Fibroblast of the aortic adventitia (primary cell): ENCODE measurements at places on chromosomes 4 and X.

GRCh38 chr4:117488692-117489091 lies 403.3 kb upstream of the TRAM1L1 start:
- no peak for DNase-seq

- DNase-seq, result peak; percentile 68
Observed at GRCh38 chrX:55489314-55490009, at the start of gene USP51. USP51 (minus strand) TSS chrX:55489848; CDS start chrX:55488939, 909 bp downstream.

DNA sequence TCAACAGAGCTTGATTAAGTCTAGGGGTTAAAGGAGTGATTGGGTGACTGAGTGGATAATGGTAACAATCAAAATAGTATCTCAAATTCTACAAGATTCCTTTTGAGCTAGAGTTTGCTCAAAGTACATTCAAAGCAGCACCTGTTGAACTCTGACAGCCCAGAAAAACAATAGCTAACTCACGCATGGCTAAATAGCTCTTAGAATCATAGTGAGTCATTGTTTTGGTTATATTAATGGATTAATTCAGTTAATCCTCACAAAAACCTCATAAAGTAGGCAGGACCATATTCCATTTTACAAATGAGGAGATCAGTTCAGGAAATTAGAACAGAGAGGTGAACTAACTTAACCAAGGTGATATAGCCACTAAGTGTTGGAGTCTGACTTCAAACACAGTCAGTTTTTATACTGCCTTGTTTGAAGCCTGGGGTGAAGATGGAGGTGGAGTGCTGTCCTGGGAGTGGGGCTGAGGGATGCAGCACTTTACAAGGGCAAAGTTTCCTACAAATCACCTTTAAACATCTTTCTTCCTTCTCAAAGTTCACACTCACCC lies 35.9 kb upstream of the PPM1K start:
- no peak for DNase-seq

DNA sequence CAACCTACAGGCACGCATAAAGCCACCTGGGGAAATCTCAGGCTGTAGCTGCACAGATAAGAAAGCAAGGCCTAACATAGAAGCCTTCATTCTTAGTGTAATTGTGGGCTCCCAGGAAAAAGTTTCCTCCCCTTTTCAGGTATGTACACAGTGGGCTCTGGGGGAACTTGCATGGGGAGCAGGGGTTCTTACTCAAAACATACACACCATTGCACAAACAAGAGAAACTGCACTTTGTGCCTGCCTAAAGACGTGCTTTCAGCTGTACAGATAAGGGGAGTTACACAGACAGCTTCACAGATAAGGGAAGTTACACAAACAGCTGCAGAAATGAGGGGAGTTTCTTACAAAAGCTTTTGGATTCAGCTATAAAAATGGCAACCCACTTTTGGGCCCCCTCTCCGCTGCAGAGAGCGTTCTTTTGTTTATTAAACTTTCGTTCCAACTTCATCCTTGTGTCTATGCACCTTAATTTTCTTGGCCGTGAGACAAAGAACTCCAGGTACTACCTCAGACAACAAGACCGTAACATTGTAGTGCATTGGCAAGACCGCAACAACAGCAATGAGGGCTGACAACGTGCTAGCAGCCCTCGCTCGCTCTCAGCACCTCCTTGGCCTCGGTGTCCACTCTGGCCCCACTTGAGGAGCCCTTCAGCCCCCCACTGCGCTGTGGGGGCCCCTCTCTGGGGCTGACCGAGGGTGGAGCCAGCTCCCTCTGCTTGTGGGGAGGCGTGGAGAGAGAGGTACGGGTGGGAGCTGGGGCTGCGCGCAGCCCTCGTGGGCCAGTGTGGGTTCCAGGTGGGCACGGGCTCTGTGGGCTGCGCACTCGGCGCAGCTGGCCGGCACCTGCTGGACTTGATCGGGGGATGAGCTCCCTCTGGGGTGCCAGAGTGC lies 317.5 kb downstream of the RAPGEF2 start:
- DNase-seq, result no peak

GRCh38 chr4:97073194-97073593 lies 1070.1 kb downstream of the STPG2 start:
- no peak for DNase-seq

GRCh38 chr4:8215641-8216442 lies 16.8 kb downstream of the SH3TC1 start:
- DNase-seq, result no peak

GRCh38 chrX:131762802-131763234 lies 218.9 kb downstream of the OR13H1 start:
- DNase-seq, result peak; percentile 92

GRCh38 chr4:6258026-6258360 lies 11.7 kb upstream of the WFS1 start:
- DNase-seq, result no peak

GRCh38 chr4:77917075-77917474 lies 54.4 kb downstream of the MRPL1 start:
- DNase-seq, result no peak

DNA sequence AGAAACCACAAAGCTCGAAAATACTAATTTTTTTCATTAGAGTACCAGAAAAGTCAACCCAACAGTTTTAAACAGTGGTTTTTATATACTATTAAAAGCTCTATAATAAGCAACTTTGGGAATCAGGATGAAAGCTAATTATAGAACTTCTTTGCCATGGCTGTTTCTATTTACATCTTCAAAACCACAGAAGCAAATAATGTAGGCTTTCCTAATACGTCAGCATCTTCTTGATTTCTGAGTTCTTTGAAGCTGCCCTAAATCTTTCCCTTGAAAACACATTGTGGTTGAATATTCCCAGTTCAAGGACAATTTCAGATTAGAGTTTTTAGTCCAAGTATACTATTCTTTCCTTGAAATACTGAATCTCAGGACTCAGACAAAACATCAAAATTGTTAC lies 460.2 kb upstream of the FAT1 start:
- DNase-seq, result no peak

GRCh38 chr4:32192363-32192762 lies 1472.2 kb downstream of the PCDH7 start:
- DNase-seq, result no peak

DNA sequence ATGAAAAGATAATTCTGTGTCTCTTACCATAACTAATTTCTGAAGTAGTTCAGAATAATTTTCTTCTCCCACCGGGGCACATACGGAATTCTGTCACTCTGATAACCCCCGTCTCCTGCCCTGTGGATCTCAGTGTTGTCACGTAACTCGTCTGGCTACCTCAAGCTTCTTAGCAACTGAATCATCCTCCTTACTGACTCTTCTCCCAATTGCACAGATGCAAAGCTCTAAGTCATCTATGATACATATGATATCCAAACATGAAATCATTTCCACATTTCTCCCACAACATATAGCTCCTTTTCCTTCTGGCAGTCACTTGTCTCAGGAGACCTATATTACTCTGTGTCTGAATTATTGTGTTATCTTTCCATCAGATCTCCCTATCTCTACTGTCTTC lies 1043.1 kb upstream of the TENM3 start:
- DNase-seq, result no peak

GRCh38 chr4:121306931-121307330 lies 73.9 kb downstream of the QRFPR start:
- DNase-seq, result no peak

DNA sequence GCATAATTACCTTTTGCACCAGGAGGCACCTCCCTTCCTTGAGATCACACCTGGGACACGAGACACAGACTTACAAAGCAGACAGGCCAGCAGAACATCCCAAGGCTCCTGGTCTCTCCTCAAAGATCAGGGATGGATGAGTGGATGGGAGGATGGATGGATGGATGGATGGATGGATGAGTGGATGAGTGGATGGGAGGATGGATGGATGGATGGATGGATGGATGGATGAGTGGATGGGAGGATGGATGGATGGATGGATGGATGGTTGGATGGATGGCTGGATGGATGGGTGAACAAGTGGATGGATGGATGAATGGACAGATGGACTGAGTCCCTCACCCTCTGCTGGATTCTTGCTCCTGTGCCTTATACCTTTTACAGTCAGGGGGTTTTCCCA lies 364.0 kb downstream of the BCOR start:
- no peak for DNase-seq
